AML-193 (cell line): ENCODE measurements at places on chromosomes 6 and 20.

- no peak for DNase-seq
Measured at GRCh38 chr20:56511926-56512325, 12.6 kb upstream of the FAM209A start.

GRCh38 chr20:17898548-17898994 is 70.0 kb downstream of the SNX5 start:
- peak; percentile 36 for DNase-seq

GRCh38 chr6:123636782-123637181 is at the start of gene TRDN:
TSS of gene TRDN (minus strand) at chr6:123636950. CDS start at chr6:123636775, 175 bp downstream.
- no peak for DNase-seq

DNA sequence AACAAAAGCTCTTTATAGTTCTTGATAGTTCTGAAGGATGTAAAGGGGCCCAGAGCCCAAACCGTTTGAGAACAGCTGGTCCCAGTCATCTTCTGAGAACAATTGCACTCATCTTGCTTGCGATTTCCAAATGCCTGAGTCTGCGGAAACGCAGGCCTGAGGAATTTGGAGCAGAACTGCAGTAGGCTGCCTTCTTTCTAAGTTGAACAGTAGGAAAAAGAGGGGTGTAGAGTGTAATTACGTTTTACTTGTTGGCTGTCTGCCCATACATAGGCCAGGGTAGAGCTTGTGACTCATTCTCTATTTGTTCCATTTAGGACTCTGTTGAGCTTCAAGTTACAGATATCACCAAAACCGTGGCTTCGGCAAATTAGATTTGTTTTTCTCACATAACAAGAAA is 42.0 kb upstream of the KIF16B start:
- DNase-seq: no peak

DNA sequence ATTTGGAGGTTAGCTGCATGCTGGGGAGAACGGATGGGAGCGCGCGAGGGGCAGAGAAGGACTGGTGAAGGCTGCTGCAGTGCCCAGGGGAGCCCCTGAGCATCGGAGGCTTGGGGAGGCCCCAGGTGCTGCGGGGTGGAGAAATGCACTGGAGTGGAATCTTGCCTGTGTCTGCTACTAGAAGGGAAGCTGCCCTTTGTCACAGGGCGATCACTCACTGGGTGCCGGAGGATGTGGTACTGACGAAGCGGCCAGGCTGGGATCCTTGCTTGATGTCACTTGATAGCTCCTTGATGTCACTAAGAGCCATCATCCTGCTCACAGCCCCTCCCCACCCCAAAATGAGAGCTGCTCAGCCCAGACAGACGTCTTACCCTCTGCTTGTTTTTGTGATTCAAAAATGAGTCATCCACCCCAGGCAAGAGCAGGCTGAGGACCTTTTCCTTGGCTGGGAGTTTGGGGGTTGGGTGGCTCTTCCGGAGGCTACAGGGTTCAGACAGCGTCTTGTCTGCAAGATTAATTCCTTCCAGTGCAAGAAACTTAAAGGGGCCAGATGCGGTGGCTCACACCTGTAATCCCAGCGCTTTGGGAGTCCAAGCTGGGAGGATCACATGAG is 62.6 kb upstream of the PMEPA1 start:
- DNase-seq: no peak
